NCI-H1930 (cell line): ENCODE measurements at places on chromosomes 6 and 20.
A peak's percentile ranks its signal among the peaks of the same experiment; 100 is the strongest.

DNA sequence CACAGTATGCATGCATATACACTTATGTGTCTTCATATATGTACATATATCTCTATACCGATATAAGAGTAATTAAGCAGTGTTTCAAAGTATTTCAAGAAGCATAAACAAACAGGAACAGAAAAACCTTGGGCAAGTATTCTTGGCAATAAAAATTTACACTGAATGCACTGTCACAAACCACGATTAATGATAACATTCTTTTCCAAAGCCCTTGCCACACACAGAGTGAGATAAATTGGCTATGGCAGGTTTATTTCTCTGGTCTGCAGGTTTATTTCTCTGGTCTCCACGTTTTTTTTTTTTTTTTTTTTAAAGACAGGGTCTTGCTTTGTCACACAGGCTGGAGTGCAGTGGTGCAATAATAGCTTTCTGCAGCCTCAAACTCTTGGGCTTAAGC is 73.0 kb downstream of the PPP1R3G start:
- DNase-seq: no peak

DNA sequence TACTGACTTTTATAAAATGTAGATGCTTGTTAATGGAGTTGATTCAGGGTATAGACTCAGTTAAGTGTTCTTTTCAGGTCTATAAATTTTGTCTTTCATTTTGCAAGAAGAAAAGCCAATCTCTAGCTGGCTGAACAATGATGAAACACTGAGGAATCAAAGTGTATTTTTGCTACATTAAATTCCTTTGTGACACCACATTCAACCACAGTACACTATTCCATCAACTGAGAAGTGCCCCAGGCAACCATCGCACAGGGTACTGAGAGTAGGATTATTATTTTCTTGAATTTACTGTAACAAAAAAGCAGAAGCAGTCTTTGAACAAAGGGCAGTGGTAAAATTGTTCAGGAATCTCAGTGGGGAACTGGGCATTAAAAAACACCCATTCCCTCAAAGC is 83.6 kb downstream of the PREP start:
- no peak for DNase-seq

DNA sequence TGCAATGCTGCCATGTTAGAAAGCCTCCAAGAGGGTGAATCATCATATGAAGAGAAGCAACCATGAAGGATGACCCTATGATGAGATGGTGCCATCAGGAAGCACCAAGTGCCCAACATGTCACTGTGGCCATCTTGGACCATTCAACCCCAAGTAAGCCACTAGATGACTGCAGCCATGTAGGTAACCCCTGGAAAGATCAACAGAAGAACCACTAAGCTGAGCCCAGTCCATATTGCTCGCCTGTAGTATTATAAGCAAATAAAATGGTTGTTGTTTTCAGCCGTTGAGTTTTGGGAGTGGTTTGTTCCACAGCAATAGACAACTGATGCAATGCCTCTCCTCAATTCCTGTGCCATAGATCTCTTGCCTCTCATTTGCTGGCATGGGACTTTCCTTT is 140.9 kb downstream of the SCML4 start:
- no peak for DNase-seq

DNA sequence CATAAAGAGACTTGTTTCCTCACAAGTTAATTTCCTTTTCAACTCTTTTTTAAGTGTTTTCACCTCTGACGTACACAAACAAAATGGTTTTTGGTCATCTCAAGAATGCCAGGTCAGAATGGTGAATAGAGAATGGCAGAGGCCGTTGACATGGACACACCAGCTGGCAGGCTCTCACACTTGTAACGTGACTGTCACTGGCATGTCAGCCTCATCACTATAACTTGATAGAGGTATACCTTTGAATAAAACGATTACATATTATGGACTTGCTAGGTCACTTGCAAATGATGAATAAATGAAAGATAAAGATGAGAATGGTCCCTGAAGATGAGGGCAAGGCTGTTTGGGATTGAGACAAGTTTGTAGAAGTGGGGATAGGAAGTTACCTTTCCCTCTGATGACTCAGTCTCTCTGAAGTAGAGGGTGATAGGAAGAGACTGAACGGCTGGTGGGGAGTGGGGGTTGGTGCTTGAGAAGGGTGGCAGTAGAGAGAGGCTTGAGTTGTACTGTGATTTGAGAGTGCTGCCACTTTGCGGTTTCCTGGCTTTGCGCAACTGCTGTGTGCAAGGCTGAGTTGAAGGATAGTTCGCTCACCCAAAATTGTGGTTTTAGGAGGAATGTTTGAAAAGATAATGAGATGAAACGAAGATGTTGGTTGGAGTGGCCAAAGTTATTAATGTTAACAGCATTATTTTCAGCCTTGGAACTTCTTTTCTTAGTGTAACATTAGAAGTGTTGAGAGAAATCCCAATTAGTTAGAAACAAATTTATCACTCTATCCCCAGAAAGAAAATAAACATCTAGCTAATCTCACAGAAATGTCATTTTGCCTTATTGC is 30.3 kb downstream of the TBPL1 start:
- DNase-seq: no peak

- peak; percentile 49 for DNase-seq
Observed at GRCh38 chr6:30615219-30615957, 1.7 kb downstream of the PPP1R10 start.

DNA sequence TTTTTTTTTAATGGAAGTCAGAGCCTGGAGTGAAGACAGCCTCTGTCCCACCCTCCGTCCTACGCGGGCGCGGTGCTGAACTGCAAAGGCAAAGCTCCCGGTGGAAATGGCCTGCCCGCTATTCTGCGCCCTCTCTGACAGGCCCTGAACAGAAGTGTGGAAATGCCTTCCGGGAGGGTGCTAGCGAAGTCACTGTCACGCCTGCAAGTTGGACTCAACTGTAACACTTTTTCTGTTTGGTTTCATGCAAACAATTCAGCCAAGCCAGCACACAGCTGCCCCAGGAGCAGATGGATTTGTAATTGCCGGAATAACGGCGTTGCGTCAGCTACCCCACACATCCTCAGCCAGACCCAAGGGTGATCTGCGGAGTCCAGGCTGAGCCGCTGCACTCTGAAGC is 107.6 kb downstream of the PSMB1 start:
- no peak for DNase-seq

GRCh38 chr6:158803733-158804143 is 15.4 kb downstream of the EZR start:
- no peak for DNase-seq

- no peak for DNase-seq
Observed at GRCh38 chr20:2237059-2237458, 58.7 kb upstream of the TGM3 start.

DNA sequence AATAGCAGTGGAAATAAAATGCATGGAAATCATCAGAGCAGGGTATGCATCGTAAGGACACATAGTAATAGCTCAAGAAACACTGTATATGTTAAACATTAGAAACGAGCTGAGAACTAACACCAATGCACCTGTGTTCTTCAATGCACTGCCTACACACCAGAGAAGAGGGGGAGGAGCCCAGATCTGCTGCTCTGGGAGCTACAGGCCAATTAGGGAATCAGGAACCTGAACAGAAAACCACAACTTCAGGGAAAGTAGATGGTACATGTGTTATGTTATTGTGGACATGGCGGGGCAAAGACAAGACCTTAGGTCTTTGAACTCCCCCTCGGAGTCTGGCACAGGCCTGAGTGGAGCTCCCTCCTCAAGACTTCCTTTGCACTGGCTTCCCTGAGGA is 39.7 kb downstream of the RIPOR3 start:
- DNase-seq: no peak

GRCh38 chr6:6657085-6657819 is 68.7 kb downstream of the LY86 start:
- DNase-seq: no peak

GRCh38 chr6:42453031-42453653 is 1.4 kb upstream of the TRERF1 start:
- DNase-seq: peak; percentile 84

DNA sequence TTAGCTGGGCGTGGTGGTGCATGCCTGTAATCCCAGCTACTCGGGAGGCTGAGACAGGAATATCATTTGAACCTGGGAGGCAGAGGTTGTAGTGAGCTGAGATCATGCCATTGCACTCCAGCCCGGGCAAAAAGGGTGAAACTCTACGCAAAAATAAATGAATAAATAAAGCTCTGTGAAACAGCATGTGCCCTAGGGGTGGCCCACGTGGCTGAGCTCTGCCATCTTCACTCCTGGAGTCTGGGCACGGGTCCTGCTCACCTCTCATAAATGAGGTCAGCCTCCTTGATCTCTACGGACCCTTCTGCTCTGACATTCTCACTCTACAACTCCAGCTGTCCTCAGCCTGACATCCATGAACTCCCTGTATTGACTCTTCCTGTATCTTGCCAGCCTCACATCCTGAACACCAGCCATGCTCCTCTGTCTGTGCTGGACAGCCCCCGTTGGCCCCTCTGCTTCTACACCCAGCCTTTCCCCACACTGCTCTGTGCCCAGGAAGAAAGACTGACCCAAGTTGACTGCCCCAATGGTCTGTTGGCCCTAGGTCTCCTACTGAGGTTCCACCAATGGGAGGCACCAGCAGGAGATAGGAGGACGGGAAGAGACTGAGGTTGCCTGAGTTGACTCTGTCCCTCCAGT is 21.9 kb downstream of the CPNE5 start:
- DNase-seq: no peak

GRCh38 chr6:26105842-26106241 is 18.6 kb downstream of the HFE start:
- DNase-seq: no peak

- DNase-seq: no peak
Observed at GRCh38 chr20:35344354-35344837, 52.2 kb upstream of the FAM83C start.

DNA sequence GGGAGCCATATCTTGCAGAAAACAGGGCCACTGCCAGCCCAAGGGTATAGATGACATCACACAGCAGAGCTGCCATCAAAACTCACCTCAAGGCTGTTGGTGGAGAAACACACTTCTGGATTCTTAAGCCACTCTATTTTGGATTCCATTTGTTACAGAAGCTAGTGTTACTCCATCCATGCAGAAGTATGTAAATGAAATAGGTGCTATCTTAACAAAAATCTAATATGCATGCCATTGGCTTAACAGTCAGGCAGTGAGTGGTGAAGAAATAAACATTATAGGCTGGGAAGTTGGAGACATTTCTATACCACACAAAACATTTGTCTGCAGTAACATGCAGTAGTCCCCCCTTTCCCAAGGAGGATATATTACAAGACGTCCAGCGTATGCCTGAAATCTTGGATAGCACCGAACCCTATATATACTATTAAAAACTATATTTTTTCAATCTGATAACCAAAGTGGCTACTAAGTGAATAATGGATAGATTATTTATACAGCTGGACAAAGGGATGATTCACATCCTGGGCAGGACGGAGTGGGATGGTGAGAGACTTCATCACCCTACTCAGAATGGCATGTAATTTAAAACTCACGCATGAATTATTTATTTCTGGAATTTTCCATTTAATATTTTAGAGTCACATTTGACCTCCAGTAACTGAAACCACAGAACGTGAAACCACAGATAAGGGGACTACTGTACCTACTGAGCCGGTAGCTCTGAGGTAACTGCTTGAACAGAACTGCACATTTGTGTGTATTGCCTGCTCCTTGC is 160.0 kb upstream of the PLN start:
- DNase-seq: no peak

- DNase-seq: no peak
Observed at GRCh38 chr6:30216096-30216495, 2.9 kb upstream of the TRIM26 start.

DNA sequence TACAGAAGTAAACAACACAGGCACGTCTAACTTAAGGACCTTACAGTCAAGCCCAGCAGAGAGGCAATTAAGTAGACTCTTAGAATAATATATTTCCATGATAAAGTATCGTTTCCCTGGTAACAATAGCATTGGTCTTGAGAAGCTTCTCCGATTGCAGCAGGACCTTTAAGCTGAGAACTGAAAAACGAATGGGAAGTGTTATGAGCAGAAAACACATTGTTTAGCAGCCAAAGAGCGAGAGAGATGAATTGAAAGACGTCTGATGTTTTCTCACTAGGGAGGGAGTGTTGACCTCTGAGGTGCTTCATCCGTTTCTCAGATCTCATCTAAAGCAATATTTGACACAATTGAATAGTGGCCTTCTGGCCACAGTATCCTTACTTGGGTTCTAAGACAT is 855 bp downstream of the BYSL start:
- DNase-seq: no peak

DNA sequence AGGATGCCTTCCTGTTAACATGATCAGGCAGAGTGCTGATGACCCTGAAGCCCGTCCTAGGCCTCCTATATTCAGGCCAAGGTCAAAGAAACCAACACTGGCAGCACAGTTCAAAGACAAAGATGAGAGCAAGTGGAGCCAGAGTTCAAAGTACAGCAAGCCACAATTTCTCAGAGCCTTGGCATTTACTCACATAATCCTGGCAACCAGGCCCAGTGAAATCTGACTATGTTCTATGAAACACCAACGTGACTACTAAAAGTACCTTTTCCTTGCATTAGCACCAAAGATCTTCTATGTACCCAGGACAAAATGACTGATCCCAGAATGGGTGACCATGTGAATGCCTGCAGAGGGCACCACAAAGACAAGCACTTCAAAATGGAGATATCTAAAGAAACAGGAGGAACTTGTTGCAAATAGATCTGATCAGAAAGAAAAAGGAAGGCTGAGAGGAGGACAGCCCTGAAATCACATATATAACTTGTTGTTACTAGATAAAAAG is 3.9 kb downstream of the NFS1 start:
- no peak for DNase-seq

DNA sequence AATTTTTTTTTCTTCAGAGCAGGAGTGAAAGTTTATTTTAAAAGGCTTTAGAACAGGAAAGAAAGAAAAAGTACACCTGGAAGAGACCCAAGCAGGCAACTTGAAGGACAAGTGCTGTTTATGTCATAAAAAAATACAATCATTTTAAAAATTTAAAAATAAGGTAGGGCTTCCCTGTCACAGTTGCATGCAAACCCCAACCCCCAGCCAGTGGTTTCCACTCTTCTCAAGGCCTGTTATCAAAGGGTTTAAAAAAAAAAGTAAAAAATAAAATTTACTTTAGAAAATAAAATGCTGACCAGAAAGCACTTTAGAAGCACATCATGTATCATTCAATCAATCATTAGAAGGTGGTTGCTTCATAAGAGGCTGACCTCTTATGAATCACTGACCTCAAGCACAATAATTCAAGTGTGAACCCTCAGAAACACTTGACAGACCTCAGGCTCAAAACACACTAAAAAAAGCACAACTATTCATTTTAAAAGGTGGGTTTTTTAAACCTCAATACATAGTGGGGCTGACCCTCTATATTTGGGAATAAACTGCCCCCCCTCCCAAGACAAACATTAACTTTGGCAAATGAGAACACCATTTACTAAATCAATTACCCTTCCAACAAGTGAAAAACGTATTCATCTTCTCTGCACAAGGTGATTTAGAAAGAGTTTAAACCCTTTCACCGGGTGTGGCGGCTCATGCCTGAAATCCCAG is 15.6 kb downstream of the ILRUN start:
- DNase-seq: no peak

GRCh38 chr20:44057698-44058675 is 129.0 kb downstream of the JPH2 start:
- DNase-seq: no peak

DNA sequence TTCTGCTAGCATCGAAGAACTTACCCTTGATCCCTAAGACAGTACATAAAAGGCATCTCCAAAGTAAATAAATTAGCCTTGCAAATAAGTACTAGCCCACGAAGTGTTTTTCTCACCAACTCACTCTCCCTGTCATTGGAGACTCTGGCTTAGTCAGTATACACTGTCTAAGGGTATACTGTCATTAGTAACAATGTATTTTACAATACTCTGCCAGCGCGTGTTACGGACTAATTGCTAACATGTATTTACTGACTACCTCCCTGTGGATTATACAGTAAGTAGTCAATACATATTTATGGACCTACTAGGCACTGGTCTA is 72.1 kb downstream of the NFATC2 start:
- no peak for DNase-seq
